KG1 (cell line): ENCODE measurements at places on chromosomes 13 and 19.

- DNase-seq, result no peak
These were observed 1.3 kb upstream of the PVR start for GRCh38 chr19:44642377-44642776.

DNA sequence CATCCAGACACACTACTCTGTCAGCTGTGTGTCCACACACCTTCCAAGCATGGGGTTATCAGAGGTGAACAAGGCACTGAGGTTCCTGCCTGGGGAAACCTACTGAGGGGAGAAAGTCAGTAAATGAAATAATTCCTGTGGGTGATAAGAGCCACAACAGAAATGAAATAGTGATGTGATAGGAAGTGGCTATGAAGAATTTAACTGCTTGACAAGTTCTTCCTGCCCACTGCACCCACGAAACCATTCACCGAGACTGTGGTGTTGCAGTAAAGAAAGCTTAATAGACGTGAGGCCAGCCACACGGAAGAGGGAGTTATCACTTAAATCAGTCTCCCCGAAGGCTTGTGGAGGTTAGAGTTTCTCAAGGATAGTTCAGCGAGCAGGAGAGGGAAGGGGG lies 353.1 kb downstream of the UQCRFS1 start:
- no peak for DNase-seq

DNA sequence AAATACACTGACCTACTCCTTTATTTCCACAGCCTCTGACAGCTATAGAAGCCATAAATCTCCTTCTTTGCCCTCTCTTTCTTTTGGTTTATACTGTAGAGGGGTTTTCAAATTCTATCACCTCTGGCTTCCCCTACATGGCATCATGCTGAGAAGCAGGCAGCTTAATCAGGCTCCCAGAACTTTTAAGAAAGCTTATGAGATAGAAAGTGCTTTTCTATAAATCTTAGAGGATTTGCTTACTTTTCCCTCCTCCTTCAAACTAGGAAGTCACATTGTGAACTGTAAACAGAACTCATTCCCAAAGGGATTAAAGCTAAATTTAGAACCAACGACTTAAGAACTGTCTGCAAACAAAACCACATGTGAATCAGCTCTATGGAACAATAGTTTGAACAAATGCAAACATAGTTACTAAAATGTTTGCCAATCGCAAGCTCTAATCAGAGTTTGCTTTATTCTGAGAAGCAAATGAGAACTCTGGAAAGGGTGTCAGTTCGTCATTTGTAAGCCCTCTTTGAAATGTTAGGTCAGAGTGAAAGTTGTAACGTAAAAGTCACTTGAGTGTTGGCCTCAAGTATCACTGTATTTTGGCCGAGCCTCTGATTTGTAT lies 344.1 kb downstream of the RFC3 start:
- no peak for DNase-seq

DNA sequence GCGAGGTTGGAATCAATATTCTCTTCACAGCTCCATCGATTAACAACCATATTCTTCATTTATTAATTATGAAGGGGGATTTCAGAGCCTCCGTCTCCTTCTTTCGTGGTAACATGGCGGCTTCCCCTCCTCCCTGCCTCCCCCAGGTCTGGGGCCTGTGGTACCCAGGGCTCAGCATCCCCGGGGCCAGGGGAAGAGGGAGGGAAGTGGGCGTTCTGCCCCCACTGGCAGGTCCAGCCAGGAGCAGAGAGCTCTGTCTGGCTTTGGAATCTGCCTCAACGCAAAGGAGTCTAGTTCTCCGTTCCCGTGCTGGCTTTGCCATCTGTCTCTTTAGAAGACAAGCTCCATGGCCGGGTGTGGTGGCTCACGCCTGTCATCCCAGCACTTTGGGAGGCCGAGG lies 37.8 kb upstream of the ONECUT3 start:
- DNase-seq, result no peak

- DNase-seq, result no peak
These were observed 610 bp downstream of the ZNF791 start for GRCh38 chr19:12611361-12611699.

DNA sequence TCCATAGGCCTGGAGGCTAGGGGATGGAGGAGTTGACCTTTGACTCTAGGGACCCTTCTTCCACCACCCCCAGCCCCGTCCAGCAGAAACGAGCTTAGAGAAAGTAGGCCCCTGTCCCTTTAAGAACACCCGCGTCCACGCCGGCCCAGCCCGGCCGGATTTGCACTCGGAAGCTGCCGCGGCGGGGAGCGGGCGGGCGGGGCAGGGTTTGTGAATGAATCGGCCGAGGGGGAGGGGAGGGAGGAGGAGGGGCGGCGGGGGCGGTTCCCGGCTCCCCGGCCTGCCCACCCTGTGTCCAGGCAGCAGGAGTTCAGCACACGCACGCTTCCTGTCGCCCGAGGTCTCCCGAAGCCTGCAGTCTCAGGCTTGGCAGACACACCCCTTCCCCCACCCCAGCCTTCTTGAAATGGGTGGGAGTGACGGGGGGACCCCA lies 1.5 kb downstream of the UNC13A start:
- DNase-seq, result no peak

- DNase-seq, result no peak
These were observed 6.2 kb downstream of the HIPK4 start for GRCh38 chr19:40383668-40384248.

- no peak for DNase-seq
These were observed 1500.4 kb downstream of the EFNB2 start for GRCh38 chr13:105035092-105035491.

DNA sequence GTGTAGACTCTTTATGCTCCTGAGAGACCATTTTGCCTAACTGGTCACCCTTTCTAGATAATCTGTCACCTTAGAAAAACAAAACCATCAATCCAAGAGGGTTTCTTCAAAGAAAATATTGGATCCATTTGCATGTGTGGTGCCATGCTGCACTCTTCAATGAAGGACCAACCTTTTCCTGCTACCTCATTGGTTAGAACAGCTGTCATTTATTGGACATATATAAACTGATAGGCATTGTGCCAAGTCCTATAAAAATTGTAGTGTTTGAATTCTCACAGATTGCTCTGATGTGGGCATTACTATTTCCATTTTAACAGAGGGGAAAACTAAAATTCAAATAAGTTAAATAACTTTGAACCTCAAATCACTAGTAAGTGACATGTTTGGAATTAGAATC lies 333.2 kb downstream of the MYO16 start:
- DNase-seq, result no peak

DNA sequence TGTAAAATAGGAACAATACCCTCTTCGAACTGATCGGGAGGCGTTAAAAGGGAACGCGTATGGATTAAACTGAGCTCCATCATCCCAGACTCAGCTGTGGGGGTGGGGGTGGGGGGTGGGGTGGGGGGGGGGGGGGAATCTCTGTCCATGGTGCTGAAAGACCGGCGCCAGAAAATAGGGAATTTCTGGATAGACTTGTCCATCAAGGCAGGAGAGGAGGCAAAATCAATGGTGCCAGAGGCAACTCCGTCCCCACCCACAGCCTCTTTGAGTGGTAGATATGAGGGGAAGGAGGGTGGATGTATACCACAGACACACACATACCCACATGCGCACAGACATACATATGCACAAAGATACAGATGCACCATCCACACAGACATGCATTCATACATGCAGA lies 37.4 kb downstream of the ZNF787 start:
- no peak for DNase-seq

DNA sequence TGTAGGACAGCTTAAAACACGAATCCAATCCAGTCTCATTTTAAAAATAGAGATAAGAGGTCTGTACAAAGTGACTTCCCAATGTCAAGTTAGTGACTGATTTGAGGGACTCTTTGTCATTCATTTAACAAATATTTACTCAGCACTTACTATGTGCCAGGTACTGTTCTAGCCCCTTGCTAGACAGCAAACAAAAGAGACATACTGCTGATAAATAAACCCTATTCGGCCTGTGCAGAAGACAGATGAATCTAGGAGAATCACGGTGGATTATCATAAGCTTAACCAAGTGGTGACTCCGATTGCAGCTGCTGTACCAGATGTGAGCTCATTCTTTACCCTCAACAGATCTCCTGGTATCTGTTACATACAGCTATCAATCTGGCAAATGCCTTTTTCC lies 6.4 kb upstream of the ELF1 start:
- no peak for DNase-seq

- DNase-seq, result no peak
These were observed 102.7 kb upstream of the POSTN start for GRCh38 chr13:37701306-37701705.

DNA sequence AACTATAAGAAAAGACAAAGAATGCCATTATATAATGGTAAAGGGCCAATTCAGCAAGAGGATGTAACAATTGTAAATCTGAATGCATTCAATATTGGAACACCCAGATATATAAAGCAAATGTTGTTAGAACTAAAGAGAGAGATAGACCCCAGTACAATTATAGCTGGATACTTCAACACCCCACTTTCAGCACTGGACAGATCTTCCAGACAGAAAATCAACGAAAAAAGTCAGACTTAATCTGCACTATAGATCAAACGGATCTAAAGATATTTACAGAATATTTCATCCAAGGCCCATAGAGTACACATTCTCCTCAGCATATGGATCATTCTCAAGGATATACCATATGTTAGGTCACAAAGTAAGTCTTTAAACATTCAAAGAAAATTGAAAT lies 194.6 kb upstream of the DACH1 start:
- DNase-seq, result no peak

GRCh38 chr13:39100996-39101738 lies 62.9 kb downstream of the NHLRC3 start:
- no peak for DNase-seq

GRCh38 chr19:40442328-40443130 lies 1.6 kb downstream of the SERTAD3 start:
- DNase-seq, result no peak

DNA sequence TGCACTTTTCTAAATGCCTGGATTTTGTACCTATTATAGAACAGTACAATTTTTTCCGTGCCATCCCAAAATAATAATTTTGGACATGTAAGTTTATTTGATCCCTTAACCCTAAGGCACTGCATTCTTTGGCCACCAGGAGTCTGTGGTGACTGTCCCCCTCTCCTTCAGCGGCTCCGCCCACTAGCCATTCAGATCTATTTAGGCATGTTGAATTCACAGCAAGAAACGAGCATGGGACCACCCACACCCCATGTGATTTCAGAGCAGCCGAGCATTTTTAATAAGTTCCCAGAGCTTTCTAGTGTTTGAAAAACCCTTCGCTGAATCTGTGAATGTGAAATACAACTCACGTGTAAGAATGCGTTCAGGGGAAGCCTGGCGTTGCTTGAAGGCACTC lies 567.5 kb downstream of the MYO16 start:
- no peak for DNase-seq

GRCh38 chr13:75402787-75403186 lies 79.2 kb downstream of the TBC1D4 start:
- DNase-seq, result no peak

GRCh38 chr19:2054763-2055162 lies 3.7 kb upstream of the MKNK2 start:
- no peak for DNase-seq

DNA sequence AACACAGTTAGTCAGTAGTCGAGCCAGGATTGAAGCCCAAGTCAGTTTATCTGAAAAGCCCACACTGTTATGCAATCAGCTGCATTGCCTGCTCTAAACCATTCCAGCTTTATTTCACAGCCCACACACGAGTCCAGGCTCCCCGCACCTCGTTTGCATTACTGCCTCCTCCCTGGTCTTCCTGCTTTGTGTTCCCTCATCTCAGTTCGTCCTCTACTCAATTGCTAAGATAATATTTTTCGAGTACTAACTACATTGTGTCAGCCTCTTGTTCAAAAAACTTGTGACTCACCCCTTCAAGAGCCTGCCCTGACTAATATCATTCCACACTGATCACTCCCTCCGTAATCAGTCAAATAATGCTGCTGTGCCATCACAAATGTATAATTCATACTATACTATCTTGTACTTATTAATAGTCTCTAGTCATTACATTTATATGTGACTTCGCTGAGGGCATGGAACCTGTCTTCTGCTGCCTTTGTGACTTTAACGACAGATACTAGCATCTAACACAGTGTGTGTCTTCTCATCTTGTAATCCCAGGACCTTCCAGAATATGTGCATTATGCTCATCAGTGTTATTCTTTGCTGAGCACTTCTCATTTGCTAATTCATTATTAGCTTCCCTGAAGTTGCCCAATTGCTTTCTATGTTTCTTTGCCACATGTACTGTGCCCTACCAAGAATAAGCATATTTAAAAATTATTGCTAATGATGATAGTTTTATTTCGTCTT lies 26.2 kb upstream of the WDFY2 start:
- no peak for DNase-seq

DNA sequence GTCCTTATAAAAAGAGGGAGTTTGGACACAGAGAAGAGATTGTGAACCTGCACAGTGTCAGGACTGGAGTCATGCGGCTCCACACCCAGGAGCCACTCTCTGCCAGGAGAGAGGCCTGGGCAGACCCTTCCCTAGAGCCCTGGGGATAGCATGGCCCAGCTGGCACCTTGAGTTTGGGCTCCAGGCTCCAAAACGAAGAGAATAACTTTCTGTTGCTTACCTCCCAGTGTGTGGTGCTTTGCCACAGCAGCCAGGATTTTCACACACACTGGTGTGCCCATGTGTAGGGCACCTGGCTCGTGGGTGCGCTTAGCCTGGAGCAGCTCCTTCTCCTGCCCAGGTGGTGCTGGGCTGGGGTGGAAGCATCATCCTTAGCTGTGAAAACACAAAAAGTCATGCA lies 344.3 kb downstream of the TEX29 start:
- no peak for DNase-seq

DNA sequence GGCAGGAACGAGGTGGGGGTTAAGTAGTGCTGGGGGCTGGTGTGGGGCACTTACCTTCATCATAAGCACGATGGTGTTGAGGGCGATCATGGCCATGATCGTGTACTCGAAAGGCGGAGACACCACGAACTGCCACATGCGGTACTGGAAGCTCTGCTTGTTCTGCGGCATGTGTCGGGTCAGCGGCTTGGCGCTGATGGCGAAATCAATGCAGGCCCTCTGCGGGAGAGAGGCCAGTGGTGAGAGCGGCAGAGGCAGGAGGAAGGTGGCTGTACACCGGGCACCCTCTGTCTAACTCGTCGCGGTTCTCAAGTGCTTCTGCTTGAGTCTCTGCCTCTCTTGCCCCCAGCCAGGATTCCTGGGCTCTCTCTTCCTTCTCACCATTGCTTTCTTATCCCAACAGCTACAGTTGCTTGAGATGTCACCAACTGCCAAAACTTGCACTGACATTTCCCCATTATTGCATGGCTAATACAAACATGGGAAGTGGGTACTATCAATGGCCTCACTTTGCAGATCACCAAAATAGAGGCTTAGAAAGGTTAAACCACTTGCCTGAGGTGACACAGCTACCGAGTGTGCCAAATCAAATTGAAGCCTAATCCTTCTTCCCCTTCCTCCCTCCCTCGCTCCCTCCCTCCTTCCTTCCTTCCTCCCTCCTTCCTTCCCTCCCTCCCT lies 105.0 kb downstream of the IER2 start:
- no peak for DNase-seq
